ENCODE measurements at places on chromosomes 12 and 14.

- DNase-seq, result no peak
Observed at GRCh38 chr12:71445071-71445470, 5.5 kb downstream of the LGR5 start.

DNA sequence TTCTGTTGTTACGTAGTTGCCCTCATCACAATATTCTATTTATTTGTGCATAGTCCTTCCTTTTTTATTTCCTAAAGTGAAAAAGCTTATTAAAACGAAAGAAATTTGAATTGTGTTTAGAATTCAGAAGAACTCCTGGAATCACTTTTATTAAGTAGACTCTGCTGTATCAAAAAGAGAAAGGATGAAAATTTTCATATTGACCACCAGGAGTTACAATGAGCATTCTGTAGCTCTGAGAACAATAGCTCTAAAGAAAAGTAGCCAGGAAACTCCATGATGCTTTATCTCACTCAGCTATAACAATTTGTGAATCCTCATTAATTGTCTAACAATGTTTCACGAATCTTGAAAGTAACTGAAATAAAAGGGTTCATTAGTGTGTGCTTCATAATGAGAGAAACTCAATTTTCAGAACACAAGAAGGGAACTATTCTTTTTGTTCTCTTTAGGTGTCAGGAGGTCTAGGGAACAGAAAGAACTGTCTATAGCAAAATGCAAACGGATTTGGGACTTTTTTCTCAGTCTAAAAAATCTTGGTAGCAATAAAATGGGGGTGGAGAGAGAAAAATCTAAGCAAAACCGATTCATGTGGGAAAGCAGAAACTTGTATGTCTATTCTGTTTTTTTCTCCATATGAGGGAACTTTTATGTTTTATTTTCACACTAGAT, 19.3 kb downstream of the ASCL1 start:
- no peak for DNase-seq

GRCh38 chr14:63766611-63767010, 38.7 kb upstream of the SGPP1 start:
- DNase-seq, result no peak

DNA sequence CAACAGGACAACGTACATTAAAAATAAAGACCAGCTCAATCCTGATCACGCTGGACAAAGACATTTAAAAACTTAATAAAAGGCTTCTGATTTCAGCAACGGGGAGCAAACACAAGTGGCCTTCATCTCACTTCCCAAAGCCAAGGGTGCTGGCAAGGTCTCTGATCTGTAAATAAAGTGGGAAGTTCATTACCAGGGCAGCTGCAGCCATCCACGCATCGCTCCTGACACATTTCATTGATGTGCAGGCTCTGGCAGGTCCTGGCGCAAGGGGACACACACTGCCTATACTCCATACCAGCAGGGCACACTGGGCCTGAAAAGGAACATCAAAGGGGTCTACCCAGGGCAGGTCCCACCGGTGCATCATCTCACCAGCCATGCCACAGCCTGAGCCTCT, 51.0 kb downstream of the VWF start:
- no peak for DNase-seq

DNA sequence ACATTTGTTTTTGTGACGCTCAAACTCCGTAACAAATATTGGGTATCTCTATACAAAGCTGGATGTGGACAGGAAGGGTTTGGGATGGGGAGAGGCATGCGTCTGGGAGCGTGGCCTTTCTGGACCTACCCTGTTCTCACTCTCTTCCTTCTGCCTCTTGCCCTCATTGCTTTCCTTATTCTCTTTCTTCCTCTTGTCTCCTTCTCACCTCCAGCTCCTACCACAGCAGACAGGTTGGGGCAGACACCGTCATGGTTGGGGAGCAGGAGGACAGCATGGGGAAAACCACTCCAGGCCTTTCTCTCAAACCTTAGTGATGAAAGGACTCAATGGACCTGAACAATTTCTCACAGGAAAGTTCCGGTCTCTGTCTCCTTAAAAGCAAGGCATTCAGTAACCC, 465.3 kb downstream of the RAD51B start:
- DNase-seq, result no peak

GRCh38 chr12:6262211-6262610, 48.3 kb upstream of the PLEKHG6 start:
- DNase-seq, result no peak

GRCh38 chr12:64039281-64039871, 182.7 kb downstream of the KICS2 start:
- no peak for DNase-seq

DNA sequence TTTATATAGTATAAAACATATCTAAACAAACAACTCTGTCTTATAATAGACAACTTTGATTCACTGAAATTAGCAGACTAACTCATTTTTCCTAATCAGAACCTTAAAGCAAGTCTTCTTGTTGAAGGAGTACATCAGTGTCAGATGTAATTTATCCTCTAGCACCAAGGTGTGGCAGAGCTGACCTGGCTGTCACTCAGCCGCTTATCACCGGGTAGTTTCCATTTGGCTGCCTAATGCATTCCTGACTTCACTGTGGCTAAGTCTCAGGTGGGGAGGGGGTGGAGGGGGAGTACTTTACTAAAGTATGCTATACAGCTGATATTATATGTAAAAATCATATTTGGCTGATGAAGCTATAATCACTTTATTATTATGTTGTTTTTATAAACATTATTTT, 339.9 kb upstream of the RGS6 start:
- no peak for DNase-seq

GRCh38 chr12:8648576-8649205, 13.9 kb downstream of the MFAP5 start:
- peak; percentile 67 for DNase-seq

GRCh38 chr14:36426836-36427235, 93.2 kb downstream of the NKX2-1 start:
- DNase-seq, result no peak

DNA sequence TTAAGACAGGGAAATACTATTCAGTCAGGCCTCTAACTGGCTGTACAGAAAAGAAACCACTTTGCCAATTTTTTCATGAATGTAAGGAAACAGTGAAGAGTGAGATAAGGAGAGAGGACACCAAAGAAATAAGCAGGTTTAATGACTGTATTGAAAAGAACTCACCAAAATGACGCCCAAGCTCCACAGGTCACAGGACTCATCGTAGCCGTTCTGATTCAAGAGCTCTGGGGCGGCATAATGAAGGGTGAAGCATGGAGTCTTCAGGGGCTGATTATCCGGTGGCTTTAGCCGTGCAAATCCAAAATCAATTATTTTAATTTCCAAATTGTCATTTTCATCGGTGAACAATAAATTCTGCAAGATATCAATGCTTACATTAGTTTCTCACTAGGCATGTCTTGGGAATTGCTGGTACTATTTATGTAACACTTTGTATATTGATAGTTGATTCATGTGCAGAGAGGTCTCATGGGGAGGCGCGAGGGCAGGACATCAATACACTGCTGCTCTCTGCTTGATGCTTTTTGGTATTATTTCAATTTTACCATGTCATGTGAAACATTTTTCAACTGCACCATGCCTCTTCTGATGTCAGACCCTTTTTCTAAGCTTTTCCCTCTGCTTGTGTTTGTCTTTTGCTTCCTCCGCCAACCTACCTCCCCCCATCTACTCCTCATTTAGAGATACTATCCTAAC, 74.2 kb upstream of the TTC7B start:
- no peak for DNase-seq

DNA sequence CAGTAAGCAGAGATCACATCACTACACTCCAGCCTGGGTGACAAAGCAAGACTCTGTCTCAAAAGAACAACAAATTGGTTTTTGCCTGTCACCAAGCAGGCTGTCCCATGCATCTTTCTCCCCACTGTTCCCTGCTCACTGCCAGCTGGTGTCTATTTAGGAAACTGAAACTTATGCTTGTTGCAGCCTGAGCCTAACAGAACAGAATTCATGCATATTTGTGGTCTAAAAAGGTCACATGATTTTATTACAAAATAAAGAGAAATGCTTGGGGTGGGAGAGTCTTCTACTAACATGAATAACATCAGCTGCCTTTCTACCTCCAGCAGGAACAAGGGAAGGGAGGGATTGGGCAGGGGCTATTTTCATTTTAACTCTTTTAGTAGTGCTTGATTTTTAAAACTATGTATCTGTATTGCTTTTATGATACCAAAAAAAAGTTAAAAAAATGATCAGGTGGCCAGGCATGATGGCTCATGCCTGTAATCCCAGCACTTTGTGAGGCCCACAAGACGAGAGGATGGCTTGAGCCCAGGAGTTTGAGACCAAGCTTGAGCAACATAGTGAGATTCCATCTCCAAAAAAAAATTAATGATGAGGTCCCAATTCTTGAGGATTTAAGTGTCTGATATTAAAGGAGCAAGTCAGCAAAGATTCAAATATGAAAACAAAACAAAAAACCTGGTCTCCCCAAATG, 923 bp downstream of the STAT2 start:
- DNase-seq, result no peak

GRCh38 chr12:88309546-88309945, 167.4 kb downstream of the TMTC3 start:
- no peak for DNase-seq

DNA sequence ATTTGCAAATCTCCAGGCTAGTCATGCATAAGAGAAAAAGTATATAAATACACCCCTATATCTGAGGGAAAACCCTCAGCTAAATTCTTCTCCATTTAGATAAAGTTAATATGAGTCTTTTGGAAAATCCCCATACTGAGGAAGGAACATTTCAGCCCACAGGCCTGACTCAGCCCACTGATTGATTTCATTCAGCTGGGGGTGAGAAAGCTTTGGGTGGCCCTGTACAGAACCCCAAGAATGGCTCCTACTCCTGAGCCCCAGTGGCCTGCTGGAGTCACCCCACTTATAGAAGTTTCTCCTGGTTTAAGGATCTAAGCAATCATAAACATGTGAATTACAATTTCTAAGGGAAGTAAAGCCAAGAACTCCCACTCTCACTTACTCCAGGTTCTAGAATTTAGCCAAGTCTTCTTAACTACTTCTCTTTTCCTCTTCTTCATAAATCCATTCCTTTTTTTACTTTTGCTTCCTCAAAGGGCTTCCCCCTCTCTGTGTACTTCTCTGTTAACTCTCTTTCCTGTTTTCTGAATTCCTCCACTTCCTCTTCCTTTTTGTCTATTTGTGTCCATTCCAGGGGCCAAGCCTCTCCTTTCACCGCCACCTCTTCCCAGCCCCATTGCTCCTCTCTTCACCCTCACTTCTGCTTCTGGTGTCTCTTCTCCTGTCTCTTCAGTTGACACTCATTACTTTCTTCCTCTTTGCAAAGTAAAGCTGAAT, 21.0 kb downstream of the RTN1 start:
- no peak for DNase-seq

DNA sequence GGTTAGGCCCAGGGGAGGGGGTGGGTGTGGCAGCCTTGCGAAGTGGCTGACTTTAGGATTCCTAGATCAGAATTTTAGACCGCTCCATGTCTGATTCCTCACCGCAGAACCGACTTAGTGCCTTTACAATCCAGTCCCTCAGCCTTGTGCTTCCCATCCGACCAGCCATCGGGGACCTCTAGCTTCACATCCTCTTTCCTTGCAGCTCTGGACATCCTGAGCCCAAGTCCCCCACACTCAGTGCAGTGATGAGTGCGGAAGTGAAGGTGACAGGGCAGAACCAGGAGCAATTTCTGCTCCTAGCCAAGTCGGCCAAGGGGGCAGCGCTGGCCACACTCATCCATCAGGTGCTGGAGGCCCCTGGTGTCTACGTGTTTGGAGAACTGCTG, 557 bp downstream of the COPS7A start:
- DNase-seq, result no peak

DNA sequence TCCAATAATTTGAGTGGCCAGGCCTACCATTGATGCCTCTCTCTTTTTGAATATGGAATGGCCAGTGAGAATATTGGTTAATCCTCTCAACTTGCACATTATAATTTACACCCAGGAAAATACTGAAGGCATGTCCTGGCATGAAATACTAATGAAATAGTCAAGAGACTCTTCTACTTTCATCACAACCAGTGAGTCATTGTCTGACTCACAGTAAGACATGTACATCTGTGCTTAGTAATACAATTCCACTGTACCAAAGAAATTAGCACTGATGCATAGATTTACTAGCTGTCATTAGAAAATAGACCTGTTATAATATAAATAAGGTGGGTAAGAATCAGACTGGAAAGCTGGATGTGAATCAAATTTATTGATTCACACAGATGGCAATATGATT, 31.6 kb downstream of the KCNC2 start:
- DNase-seq, result no peak

GRCh38 chr12:59113831-59114615, 193.7 kb upstream of the LRIG3 start:
- no peak for DNase-seq

- DNase-seq, result no peak
Observed at GRCh38 chr14:62079038-62079437, 316.8 kb downstream of the SNAPC1 start.

- DNase-seq, result no peak
Observed at GRCh38 chr14:61145034-61145902, 135.9 kb downstream of the TMEM30B start.
